ENCODE measurements at places on chromosomes 5 and 9.

DNA sequence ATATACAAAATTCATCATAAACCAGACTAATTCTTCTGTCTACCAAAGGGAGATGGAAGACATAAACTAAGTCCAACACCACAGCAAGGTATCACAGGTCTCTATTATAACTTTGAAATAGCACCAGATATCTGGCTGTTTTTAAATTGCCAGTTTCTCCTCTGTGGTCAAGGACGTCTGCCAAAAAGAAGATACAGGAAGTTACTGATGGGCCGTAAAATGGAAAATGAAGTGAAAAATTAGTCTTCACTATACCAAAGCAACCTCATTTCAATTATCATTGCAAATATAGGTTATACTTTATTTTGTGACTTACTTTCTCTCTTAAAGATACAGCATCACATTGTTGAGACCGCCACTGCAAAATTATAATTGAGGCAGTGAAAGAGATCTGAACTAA, 225.5 kb downstream of the NDUFS4 start:
- no peak for DNase-seq

DNA sequence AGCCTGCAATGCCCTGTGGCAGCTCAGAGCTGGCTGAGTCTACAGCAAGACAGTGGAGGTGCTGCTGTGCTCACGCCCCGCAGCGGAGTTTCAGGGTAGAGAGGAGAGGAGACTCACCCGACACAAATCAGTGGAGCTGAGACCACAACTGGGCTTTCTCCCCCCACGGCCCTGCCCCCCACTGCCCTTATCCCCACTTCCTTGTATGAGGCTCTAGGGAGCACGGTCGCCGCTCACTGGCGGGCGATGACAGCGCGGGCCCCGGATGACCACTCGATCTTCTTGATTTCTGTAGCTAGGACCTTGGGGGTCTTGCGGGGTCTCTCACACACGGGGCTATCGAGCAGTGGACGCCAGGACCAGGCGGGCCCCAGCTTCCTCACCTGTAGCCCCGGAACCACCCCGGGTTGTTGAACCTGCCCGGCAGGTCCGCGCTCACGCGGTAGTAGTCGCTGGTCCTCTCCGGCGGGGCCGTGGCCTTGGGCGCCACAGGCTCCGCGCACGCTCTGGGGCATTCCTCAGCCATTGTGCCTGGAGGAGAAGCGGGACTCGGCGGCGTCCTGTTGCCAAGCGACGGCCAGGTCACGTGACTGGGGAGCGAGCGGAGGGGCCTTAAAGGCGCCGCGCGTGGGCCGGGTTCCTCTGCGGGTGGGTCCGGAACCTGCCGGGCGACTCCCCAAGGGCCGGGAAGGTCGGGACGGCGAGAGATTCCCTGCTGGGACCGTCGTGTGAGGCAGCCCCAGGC, 984 bp upstream of the MRPS2 start:
- peak; percentile 92 for DNase-seq

DNA sequence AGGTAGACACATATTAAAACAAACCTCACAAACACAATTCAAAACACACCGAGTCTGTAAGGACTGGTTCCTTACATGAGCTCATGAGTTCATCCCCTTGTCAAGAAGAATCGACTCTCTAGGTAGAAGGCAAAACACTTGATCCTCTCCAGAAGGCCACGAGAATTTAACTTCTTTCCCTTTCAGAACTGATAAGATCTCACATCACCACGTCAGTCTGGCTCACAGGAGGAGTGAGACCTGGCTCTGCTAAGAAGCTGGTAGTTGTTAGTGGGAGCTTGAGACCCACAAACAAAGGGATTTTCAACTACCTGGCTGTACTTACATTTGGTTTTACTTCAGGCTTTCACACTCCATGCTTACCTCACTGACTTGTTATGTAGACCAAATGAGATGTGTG, 459.2 kb downstream of the ARHGEF28 start:
- peak; percentile 28 for DNase-seq

DNA sequence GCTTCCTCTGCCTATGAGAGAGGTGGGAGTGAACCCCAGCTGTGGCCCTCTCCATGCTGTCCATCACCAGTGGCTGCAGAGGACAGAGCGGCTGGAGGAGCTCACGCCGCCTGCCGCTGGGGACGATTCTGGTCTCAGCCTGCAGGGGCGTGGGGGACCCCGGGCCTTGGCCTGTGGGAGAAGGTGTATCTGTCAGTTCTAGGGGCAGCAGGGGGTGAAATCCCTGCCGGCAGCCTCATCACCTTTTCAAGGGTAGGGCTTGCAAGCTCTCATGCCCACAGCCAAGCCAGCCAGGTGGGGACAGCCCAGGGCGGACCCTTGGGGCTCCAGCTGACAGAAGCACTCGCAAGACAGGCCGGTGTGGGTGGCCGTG, 80.2 kb downstream of the TSPAN17 start:
- no peak for DNase-seq

- DNase-seq, result no peak
Observed at GRCh38 chr9:94212531-94212930, 46.6 kb upstream of the ZNF169 start.

All from ELR (cell line).